Astrocyte (in vitro differentiated cells and primary cell): ENCODE measurements at places on chromosomes 4 and X.

GRCh38 chr4:66300336-66300934 lies 630.1 kb upstream of the EPHA5 start:
- no peaks in the 10 kb centered on the region for H3K4me1 ChIP-seq
- no peak for DNase-seq
- no peaks in the 10 kb centered on the region for H3K36me3 ChIP-seq
- H3K27me3 ChIP-seq, result no peaks in the 10 kb centered on the region
- H3K4me3 ChIP-seq, result no peak overlapping the region
- H3K27ac ChIP-seq, result no peak overlapping the region

GRCh38 chr4:100738196-100739165 lies 220.7 kb upstream of the EMCN start:
- H3K36me3 ChIP-seq, result no peaks in the 10 kb centered on the region
- H3K27me3 ChIP-seq, result no peaks in the 10 kb centered on the region
- H3K27ac ChIP-seq, result peak overlapping the region; percentile 65
- DNase-seq, result peak; percentile 96
- H3K4me1 ChIP-seq, result peaks cover 21% of the 10 kb centered on the region

- no peaks in the 10 kb centered on the region for H3K36me3 ChIP-seq
- H3K4me1 ChIP-seq, result peaks cover 35% of the 10 kb centered on the region
- no peak overlapping the region for H3K27ac ChIP-seq
- no peak overlapping the region for H3K4me3 ChIP-seq
- no peaks in the 10 kb centered on the region for H3K27me3 ChIP-seq
- no peak for DNase-seq
These were observed 332.4 kb downstream of the BCOR start for GRCh38 chrX:39765327-39765726.

GRCh38 chrX:131617182-131617581 lies 73.3 kb downstream of the OR13H1 start:
- H3K36me3 ChIP-seq, result no peaks in the 10 kb centered on the region
- H3K4me1 ChIP-seq, result peaks cover 4% of the 10 kb centered on the region
- no peak overlapping the region for H3K4me3 ChIP-seq
- peak; percentile 91 for DNase-seq
- no peak overlapping the region for H3K27ac ChIP-seq
- no peaks in the 10 kb centered on the region for H3K27me3 ChIP-seq

- H3K4me1 ChIP-seq, result peaks cover 16% of the 10 kb centered on the region
- no peaks in the 10 kb centered on the region for H3K36me3 ChIP-seq
- H3K27ac ChIP-seq, result no peak overlapping the region
These were observed 113.0 kb downstream of the PCDH7 start for GRCh38 chr4:30833206-30833605.

- no peaks in the 10 kb centered on the region for H3K27me3 ChIP-seq
- no peaks in the 10 kb centered on the region for H3K36me3 ChIP-seq
- peak; percentile 12 for DNase-seq
- no peak overlapping the region for H3K4me3 ChIP-seq
- H3K4me1 ChIP-seq, result no peaks in the 10 kb centered on the region
These were observed 43.7 kb downstream of the EDNRA start for GRCh38 chr4:147524601-147525000.
